ENCODE measurements at places on chromosomes 12 and 14.
A peak's percentile ranks its signal among the peaks of the same experiment; 100 is the strongest.

DNA sequence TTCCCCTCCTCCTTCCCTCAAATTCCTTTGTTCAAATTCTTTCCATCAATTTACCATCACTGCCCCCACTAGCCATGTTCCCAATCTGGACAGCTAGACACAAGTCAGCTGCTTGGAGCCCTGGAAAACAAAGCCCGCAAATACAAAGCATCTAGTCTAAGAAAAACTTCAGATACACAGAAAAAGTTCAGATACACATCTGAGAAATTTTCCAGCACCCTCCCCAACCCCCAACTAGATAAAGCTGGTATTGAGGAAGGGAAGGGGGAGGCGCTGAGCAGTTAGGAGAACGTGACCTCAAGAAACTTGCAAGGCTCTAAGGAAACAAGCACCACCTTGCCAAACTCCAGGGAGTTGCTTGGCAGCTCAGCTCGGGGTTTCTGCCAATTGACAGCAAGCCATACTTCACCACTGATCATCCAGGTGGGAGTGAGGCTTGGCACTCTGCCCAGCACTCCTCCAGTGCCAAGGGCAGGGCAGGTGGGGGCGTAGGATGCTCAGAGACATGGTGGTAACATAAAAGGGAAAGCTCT is 5.1 kb upstream of the CNIH1 start:
- peak; percentile 22 for DNase-seq

DNA sequence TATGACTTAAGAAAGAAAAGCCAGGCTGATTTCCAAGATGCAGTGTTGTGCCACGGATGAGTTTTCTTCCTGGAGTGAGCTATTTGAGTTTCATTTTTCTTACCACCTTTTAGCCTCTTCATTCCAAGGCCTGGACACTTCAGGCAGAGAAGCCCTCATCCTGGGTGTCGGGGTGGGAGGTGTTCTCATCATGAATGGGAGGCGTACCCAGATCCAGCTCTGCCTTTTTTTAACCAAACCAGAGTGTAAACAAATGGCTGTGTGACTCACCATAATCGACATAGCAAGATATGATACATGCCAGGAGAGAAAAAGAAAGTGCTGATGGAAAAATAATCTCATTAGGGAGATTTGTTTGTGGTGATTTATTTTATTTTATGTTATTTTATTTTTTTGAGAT is 79.9 kb downstream of the ARF6 start:
- peak; percentile 85 for DNase-seq

DNA sequence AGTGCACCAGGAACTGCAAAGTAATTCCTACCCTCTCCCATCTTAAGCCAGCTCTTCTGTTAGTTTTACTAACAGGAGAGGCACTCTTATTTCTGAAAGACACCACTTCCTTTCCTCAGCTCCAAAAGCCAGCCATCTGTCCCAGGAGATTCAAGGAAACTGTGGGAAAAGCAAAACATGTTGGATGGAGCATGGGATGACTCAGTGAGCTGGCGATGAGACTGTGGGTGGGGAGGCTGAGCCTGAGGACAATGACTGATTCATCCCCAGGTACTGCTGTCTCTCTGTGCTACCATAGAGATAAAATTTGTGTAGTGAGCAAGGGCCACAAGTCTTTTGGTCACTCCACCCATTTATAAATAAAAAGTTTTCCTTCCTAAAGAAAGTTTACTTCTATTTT is 141.4 kb downstream of the MYRFL start:
- peak; percentile 91 for DNase-seq

DNA sequence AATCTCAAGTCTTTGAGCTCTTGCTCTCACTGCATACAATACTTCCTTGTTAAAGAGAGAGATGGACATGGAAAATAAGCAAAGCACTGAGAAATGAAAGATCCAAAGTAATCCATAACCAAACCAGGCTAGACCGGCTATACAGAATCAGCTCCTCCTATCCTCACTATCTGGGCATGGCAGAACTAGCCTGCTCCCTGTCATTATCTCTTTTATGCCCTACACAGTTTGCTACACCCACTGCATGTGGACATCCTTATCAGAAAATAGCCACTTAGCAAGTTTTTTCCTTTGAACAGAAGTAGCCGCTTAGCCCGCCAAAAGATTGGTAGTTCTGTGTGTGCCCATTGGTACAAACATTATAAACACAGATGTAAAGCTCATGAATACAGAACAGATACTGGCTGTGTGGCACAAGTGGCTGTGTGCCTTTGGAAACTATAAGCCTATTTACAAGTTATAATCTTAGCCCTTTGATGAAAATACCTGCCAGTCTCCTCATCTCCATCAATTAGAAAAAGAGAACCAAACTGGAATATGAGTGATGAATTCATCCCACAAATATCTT is 34.7 kb downstream of the SPTB start:
- no peak for DNase-seq

- DNase-seq, result no peak
Measured at GRCh38 chr12:130043685-130044406, 118.4 kb upstream of the FZD10 start.

- peak; percentile 34 for DNase-seq
Measured at GRCh38 chr12:130872179-130873096, 572 bp downstream of the RAN start.

GRCh38 chr14:67571275-67571990 is 28.6 kb downstream of the PIGH start:
- peak; percentile 54 for DNase-seq

- DNase-seq, result no peak
Measured at GRCh38 chr14:80959496-80959895, 4.1 kb downstream of the TSHR start.

- DNase-seq, result no peak
Measured at GRCh38 chr12:43917896-43918295, 82.0 kb downstream of the TMEM117 start.

- no peak for DNase-seq
Measured at GRCh38 chr14:30849983-30850382, 24.4 kb upstream of the COCH start.

DNA sequence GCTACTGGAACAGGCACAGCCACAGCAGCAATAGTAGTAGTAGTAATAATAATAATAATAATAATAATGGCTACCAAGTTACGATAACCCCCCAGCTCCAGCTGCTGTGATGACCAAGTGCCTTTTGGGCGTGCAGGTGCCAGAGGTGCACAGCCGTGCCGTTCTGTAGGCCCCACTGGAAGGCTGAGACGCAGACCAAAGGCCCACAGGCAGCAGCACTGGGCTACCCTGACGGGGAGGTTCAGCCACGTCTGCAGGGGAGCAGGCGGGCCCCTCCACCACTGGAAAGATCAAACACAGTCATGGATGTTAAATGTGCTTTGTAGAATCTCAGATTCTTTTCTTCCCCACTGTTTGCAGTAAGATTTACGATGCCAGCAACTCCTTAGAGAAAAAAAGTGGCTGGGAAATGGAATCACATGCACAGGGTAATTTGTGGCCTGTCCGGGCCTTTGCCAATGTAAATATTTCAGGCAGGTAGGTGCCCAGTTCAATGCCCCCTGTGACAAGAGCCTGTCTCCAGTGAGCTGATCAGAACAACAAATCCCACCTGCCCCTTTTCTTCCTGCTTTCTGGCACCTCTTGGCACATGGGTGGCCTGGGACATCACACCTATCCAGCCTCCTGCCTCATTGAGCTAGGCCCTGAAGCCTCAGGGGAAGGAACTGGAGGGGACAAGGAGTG is 32.6 kb downstream of the CCDC85C start:
- no peak for DNase-seq

GRCh38 chr12:49197256-49197655 is 8.4 kb upstream of the TUBA1A start:
- no peak for DNase-seq

DNA sequence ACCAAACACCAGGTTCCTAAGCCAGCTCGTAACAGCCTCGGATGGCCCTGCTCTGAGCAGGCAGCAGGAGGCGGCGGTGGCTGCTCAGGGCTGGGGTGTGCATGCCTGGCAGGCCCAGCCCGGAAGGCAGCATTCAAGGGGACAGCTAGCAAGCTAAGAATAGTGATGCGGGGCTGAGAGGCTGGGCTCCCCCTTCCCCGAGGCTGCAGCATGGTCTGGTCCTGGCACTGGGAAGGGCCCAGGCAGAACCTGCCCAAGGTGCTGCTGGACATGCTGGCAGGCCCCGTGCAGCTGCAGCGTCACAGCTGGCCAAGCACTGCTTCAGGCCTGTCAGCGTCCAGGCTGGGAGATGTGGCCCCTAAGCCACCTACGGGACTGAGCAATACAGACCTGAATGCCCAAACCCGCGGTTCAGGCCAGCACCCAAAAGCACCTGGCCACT is 26.4 kb upstream of the NUDT14 start:
- no peak for DNase-seq

GRCh38 chr14:104139460-104140212 is 1.2 kb downstream of the KIF26A start:
- DNase-seq, result no peak

- DNase-seq, result no peak
Measured at GRCh38 chr12:54074308-54074707, 20.7 kb downstream of the HOXC4 start.

GRCh38 chr12:100346660-100347059 is 10.2 kb upstream of the SLC17A8 start:
- no peak for DNase-seq

DNA sequence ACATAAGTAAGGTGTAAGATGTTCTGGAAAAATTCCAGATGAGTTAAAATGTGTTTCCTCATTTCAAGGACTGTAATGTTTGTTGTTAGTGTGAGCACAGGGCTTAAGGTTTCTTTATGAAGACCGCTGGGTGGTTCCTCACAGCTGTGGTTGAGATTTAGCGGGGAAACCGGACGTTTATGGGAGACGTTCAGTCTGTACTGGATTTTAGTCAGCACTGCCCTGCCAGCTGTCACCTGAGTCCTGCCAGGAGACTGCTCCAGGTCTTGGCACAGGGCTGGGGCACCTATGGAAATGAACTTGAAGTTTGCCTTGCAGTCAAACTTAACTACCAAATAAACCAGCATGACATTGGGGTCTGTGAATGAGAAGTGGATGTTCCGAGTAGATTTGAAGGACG is 555.2 kb downstream of the DIO2 start:
- no peak for DNase-seq

DNA sequence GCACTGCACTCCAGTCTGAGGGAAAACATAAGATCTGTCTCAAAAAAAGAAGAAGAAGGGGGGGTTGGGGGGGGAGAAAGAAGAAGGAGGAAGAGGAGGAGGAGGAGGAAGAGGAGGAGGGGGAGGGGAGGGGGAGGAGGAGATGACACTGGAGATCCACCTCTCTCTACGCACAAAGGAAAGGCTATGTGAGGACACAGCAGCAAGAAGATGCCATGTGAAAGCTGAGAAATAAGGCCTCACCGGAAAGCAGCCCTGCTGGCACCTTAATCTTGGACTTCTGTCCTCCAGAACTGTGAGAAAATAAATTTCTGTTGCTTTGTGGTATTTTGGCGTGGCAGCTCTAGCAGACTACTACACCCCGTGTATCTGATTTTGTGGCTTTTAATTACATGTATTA is 477.9 kb downstream of the MED13L start:
- no peak for DNase-seq

GRCh38 chr14:21384494-21384851 is 654 bp upstream of the SUPT16H start:
- no peak for DNase-seq

- no peak for DNase-seq
Measured at GRCh38 chr14:100786576-100787219, 39.2 kb upstream of the MEG3 start.

GRCh38 chr14:104548802-104549535 is 30.6 kb upstream of the C14orf180 start:
- DNase-seq, result no peak

GRCh38 chr14:106069804-106070625 is 543.6 kb downstream of the TMEM121 start:
- DNase-seq, result no peak

- DNase-seq, result peak; percentile 69
Measured at GRCh38 chr12:46983959-46984841, 95.2 kb upstream of the PCED1B start.

GRCh38 chr14:70077720-70078119 is 111.0 kb downstream of the SLC8A3 start:
- no peak for DNase-seq

DNA sequence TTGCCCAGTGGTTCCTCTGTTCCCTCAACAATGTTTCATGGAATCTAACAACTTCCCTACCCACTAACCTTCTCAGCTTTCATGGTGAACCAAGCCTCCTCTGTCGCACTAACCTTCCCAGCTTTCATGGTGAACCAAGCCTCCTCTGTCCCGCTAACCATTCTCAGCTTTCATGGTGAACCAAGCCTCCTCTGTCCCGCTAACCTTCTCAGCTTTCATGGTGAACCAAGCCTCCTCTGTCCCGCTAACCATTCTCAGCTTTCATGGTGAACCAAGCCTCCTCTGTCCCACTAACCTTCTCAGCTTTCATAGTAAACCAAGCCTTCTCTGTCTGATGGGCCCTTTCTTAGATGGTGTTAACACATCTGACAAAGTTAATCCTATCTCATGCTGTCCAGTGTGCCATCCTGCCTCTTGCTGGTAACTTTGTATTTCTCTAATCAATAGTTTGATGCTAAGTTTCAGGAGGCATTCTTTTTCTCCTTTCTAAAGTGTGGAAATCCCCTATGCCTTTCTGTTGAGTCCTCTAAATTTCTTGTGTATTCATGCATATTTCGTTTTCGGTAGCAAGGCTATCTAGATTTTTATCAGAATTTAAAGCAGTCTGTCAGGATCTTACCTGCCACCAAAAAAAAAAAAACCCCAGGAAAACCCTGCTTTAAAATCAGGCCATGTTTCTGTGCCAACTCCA is 26.8 kb upstream of the KCNK13 start:
- DNase-seq, result no peak

GRCh38 chr12:64103825-64104740 is 118.0 kb downstream of the KICS2 start:
- no peak for DNase-seq

DNA sequence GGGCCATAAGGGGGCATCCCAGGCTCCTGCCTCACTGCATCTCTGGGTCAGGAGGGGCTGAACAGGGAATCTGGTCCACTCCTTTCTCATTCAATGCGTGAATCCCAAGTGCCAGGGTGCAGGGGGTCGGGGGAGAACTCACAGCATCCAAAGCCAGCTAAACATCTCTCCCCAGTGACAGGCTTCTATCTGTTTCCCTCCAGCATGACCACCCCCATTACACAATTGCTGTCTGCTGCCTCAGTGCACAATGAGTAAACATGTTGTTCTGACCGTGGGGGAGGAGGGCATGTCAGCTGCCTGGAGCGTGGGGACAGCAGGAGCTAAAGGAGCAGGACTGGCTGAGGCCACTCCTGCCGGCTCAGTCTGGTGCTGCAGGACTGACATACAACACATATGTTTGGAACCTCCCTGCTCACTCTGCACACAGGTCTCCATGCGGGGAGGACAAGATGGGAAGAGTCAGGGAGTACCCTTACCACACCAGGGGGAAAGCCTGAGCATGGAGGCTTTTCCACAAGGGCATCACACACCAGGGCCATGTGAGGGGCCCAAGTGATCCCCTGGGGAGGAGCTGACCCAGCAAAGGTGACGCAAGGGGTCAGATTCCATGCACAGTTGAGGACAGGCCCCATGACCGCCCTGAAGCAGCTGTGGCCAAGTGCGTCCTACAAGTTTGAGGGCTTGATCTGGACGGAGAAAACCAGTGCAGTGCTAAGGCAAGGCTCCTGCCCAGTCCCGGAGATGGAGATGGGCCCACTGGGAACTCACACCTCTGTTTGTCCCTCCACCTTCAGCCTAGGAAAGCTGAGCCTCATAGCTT is 1.4 kb downstream of the TNS2 start:
- DNase-seq, result peak; percentile 62

Measured in fibroblast of skin of scalp (primary cell).